Stimulated activated CD4-positive, alpha-beta T cell treated with anti-CD3 and anti-CD28 coated beads, Interleukin-2, amount 100 ng/mL, for 24 hours (primary cell): ENCODE measurements at places on chromosomes 2 and 18.

DNA sequence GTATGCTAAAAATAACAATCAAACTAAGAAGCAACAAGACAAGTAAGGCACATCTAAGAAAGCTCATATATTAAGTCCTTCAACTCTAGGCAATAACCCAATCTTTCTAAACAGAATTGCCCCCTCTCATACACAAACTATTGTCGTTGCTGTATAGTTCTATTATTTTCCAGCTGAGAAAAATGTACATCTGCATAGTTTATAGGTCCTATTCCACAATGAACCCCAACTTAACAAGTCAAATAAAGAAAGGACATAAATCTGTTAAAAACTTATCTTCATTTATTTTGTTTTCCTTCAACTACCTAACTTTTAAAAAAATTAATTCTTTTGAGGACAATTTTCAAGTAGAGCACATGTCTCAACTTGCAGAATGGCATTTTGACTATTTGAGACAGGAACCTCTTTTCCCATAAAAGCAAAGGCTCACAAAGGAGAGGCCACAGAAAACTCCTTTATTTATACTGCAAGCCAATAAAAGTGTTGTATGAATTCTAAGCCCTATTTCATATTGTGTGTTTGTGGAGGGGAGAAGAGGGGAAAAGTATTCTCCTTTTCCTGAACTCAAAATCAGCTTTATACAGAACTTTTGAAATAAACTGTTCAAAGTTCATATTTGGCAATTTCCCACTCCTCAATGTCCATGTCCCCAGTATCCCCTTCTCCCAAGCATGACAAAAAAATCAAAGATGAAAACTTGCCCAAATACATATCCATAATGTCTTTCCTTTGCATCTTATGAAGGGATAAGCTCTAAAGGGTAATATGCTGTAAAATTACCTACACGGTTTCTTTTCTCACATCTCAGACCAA, 37.4 kb downstream of the RTN4 start:
- no peak for DNase-seq

DNA sequence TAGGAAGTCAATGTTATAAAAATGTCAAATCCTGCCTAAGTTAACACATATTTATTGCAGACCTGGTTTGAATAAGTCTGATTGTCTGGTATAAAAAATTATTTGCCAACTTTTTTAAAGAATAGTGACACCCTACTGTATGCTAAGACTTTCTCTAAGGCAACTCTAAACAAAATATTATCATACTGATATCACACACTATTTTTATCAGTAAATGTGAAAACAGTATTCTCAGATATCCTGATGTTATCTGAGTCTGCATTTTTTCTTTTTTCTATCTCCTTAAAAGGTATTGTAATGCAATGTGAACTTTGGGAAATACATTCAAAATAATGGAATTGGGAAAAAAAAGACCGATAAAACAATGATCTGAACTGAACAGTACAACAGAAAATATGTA, 127.1 kb downstream of the DOCK10 start:
- DNase-seq = no peak

DNA sequence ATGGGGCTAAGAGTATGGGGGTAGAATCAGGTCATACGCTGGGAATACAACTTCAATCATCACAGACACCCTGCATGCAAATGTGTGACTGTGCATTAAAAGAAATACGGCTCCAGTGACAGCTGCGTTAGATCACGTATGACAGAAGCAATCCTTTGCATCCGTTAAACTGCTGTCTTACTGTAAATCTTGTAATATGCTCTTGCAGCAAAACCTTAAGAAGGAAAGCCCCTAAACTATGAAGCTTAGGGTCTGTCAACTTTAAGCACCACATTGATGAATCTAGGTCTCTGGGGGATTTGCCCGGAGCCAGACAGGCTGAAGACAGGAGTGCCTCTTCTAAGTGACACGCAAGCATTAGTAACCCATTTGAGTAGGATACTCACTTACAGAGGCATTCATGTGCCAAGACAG, 84.7 kb upstream of the EML6 start:
- DNase-seq = no peak

GRCh38 chr2:138321458-138321857, 180.1 kb upstream of the SPOPL start:
- no peak for DNase-seq

DNA sequence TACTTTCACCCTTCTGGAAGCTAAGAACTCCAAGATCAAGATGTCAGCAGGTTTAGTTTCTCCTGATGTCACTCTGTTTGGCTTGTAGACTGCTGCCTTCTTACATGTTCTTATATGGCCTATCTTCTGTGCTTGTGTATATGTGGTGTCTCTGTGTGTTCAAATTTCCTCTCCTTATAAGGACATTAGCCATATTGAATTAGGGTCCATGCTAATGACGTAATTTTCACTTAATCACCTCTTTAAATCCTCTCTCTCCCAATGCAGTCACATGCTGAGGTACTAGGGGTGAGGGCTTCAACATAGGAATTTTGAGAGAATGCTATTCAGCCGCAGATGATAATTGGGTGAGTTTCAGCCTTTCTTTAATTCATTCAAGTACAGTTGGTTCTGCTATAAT, 458.3 kb upstream of the SYT4 start:
- no peak for DNase-seq

DNA sequence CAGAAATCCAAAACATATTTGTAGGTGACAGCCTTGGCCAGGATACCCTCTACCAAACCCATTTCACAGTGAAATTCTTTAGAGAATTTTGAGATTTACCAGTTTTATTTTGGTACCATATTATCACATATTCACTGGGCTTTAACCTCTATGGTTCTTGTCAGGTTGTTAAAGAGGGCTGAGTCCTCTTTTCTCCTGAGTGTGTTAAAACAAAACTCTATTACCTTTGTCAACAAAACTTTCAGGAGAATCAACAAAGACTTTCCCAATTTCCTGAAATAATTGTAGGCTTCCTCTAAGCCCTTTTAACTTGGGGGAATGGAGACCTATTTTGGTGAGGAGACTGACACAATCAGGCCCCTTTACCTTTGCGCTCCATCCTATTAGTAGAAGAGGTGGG, 155.2 kb downstream of the TRABD2A start:
- DNase-seq = no peak

- DNase-seq = no peak
These were observed 74.7 kb upstream of the MAP4K3 start for GRCh38 chr2:39511605-39512433.

DNA sequence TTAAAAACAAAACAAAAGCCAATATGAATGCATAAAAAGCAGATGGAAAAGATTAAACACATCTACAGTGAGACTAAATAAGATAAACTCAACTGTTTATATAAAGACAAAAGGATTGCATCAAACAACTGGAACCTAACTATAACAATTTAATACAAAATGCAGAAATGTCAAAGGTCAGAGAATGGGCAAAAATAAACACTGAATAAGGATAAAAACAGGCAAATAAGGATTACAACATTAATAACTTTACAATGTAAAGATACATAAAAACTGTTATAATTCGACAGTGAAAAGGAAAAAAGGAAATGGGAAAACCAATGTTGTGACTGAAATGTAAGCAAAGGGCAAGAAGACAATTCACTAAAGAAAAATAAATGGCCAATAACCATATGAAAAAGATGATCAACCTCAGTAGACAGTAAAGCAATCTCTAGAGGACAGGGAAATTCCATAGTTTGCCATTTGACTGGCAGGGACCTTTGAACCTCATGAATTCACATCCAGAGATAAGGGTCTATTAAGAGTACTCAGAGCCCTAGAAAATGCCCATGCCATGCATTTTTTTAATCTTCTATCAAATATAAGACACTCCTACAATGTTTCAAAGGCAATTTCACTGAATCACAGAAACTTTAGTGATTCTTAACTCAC, 83.7 kb downstream of the TMEM131 start:
- no peak for DNase-seq

DNA sequence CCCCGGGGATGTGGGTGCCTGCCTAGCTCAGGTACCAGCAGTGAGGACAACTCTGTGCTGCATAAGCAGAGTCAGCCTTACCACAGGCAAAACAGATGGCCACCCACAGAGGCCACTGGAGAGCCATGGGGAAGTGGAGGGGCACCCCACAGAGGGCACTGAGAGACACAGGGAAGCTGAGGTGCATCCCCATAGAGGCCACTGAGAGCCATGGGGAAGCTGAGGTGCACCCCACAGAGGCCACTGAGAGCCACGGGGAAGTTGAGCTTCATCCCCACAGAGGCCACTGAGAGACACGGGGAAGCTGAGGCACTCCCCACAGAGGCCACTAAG, 134.1 kb upstream of the EPAS1 start:
- DNase-seq = no peak
